T-helper 2 cell treated with Interferon-gamma antibody and Interleukin-4, amounts not matched to agents 5 μg/mL and 100 μg/mL, for 36 hours (primary cell): ENCODE measurements at places on chromosomes 2 and 18.

DNA sequence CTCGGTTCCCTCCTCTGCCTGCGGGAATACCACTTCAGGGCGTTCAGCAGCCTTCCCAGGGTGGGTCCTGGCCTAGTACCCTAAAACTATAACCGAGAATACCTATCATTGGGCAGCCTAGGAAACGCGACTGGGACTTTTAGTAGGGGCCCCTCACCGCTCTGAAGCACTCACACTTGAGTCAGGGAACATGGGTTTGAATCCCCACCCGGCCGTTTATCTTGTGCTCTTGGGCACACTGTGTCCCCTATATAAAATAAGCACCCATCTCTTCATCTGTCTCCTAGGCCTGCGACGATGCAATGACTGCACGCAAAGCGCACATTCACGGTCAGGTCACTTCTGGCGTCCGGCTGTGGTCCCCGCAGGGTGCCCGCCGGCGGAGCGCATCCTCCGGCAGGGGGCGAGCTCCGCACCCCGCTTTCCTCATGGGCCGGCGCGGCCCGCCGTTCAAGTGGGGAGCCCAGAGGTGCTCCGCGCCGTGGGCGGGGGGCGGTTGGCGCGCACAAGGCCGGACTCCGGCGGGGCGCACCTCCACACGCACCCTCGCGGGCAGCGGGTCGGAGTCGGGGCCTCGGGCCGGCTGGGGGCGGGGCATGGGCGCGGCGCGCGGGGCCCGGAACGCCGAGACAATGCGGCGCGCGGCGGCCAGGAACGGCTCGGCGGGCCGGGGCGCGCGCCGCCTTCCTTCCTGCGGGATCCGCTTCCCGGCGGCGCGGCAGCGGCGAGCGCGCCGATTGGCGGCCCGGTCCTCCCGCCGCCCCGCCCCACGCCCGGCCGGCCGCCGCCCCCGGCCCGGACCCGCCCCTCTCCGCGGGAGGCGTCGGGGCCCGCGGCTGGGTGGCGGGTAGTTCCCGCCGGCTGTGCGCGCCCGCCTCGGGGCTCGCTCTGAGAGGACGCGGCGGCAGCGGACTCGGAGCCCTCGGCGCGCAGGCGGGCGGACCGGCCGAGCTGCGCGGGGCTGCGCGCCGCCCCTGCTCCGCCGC, at the start of gene ASAP2:
Gene ASAP2, plus strand, starts transcription at position 850 of the 986 bp plus-strand sequence. CDS start 293 bp downstream, outside the sequence.
- peaks cover 1% of the 10 kb centered on the region for H3K36me3 ChIP-seq
- H3K4me3 ChIP-seq = peak within 1 kb of the TSS; percentile 72
- peaks cover 7% of the 10 kb centered on the region for H3K4me1 ChIP-seq
- no peak within 1 kb of the TSS for H3K27ac ChIP-seq
- DNase-seq = peak; percentile 62

GRCh38 chr2:131801210-131801744, 273.6 kb downstream of the CCDC74A start:
- no peak for DNase-seq
- H3K27me3 ChIP-seq = peaks cover 11% of the 10 kb centered on the region
- no peak overlapping the region for H3K4me3 ChIP-seq
- no peaks in the 10 kb centered on the region for H3K4me1 ChIP-seq
- no peak overlapping the region for H3K27ac ChIP-seq

GRCh38 chr18:49193897-49194296, 243.1 kb upstream of the SMAD7 start:
- H3K36me3 ChIP-seq = peaks cover 6% of the 10 kb centered on the region
- no peak overlapping the region for H3K27ac ChIP-seq
- H3K4me1 ChIP-seq = peaks cover 10% of the 10 kb centered on the region
- DNase-seq = no peak
- H3K4me3 ChIP-seq = no peak overlapping the region
- peaks cover 2% of the 10 kb centered on the region for H3K27me3 ChIP-seq

- H3K4me1 ChIP-seq = peaks cover 3% of the 10 kb centered on the region
- H3K27ac ChIP-seq = no peak overlapping the region
- peaks cover 5% of the 10 kb centered on the region for H3K27me3 ChIP-seq
- no peak for DNase-seq
- no peak overlapping the region for H3K4me3 ChIP-seq
- no peaks in the 10 kb centered on the region for H3K36me3 ChIP-seq
Measured at GRCh38 chr2:129011466-129012061, 692.9 kb upstream of the HS6ST1 start.

- no peaks in the 10 kb centered on the region for H3K4me1 ChIP-seq
- no peak overlapping the region for H3K4me3 ChIP-seq
- peaks cover 2% of the 10 kb centered on the region for H3K27me3 ChIP-seq
Measured at GRCh38 chr2:227687189-227687588, 20.6 kb downstream of the SCYGR5 start.

- no peak overlapping the region for H3K27ac ChIP-seq
- H3K36me3 ChIP-seq = no peaks in the 10 kb centered on the region
Measured at GRCh38 chr18:61136711-61137251, 196.4 kb upstream of the CDH20 start.

GRCh38 chr2:88199912-88200682, 30.0 kb downstream of the THNSL2 start:
- H3K4me1 ChIP-seq = peaks cover 3% of the 10 kb centered on the region
- no peaks in the 10 kb centered on the region for H3K36me3 ChIP-seq
- no peak for DNase-seq
- peak overlapping the region; percentile 13 for H3K4me3 ChIP-seq

DNA sequence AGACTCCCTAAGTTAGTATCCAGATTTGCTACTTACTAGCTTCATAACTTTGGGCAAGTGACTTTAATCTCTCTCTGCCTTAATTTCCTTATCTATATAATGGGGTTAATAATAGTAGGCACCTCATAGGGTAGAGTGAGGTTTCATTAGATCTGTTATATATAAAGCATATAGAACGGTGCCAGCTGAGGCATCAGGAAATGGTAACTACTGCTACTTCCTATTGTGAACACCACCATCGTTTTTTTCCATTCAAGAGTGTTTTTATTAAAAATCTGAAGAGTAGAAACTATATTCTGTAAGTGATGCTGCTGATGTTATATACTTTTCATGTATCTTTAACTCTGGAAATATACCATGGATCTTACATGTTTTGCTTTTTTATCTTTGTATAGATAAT, 44.3 kb downstream of the MALT1 start:
- peaks cover 35% of the 10 kb centered on the region for H3K36me3 ChIP-seq
- peak overlapping the region; percentile 62 for H3K27ac ChIP-seq
- no peak for DNase-seq
- no peaks in the 10 kb centered on the region for H3K27me3 ChIP-seq
- H3K4me1 ChIP-seq = peaks cover 28% of the 10 kb centered on the region
- peak overlapping the region; percentile 63 for H3K4me3 ChIP-seq

- no peak overlapping the region for H3K27ac ChIP-seq
- DNase-seq = no peak
- no peak overlapping the region for H3K4me3 ChIP-seq
Measured at GRCh38 chr2:207153266-207153975, 12.3 kb downstream of the KLF7 start.
